ENCODE measurements at places on chromosomes 13 and 19.

DNA sequence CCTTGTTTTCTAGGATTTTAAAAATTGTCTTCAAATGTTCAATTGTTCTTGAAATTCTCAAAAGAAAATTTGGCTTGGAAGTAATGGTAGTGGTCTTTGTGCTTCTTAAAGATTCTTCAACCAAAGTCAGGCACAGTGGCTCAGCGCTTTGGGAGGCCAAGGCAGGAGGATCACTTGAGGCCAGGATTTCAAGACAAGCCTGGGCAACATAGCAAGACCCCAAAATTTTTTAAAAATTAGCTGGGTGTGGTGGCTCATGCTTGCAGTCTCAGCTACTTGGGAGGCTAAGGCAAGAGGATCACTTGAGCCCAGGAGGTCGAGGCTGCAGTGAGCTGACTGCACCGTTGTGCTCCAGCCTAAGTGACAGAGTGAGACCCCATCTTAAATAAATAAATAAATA is 153.5 kb upstream of the ZNF507 start:
- DNase-seq = no peak

DNA sequence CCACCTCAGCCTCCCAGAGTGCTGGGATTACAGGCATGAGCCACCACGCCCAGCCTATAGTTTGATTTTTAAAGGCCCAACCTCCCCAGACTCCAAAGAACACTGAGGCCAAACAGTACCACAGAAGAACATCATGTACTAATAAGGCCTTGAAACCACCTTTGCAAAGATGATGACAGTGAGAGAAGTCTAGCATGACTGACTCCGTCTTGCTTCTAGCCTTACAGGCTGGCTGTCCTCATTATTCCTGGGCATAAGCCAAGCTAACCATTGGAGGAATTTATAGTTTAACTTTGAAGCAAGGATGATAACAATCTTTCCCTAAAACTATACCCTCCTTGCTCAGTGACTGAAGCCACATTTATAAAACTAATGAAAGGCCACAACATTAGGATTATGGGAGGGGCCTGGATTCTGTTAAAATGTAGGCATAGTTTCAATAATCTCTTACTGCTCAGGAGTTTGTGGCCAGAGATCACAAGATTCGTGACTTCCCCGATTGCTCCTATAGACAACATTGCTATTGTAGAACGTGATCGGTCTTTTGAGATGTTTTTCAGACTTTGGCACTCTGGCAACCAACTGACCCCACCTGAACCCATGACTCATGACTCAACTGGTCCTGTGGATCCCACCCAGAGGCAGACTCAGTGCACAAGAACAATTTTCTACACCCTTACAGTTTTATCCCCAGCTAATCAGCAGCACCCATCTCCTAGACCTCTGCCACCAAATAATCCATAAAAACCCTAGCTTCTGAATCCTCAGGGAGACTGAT is 17.6 kb downstream of the GPR42 start:
- DNase-seq = no peak

DNA sequence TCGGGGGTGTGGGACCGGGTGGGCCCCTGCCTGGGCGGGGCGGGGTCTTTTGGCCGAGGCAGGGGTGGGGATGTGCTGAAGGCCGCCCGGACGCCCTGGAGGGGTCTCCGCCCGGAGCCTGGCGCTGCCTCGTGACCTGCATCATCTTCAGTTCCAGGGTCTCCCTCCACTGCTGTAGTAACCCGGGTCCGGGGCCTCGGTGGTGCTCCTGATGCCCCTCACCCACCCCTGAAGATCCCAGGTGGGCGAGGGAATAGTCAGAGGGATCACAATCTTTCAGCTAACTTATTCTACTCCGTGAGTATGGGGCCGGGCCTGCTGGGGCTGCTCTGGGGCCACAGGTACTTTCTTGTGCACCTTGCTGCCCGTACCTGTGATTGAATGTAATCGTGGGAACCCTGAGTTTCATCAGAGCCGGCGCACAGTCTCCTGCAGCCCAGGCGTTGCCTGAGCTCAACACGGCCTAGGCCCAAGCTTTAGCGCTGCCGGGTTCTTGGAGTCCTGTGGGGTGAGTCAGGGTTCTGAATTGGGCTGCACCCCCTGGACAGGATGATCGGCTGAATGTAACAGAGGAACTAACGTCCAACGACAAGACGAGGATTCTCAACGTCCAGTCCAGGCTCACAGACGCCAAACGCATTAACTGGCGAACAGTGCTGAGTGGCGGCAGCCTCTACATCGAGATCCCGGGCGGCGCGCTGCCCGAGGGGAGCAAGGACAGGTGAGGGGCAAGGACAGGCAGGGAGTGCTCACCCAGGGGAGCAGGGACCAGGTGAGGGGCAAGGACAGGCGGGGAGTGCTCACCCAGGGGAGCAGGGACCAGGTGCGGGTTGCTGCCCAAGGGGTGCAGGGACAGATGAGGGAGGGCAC is 10.5 kb downstream of the PEAK3 start:
- DNase-seq = no peak

GRCh38 chr13:80400865-80401426 is 60.0 kb upstream of the SPRY2 start:
- no peak for DNase-seq

DNA sequence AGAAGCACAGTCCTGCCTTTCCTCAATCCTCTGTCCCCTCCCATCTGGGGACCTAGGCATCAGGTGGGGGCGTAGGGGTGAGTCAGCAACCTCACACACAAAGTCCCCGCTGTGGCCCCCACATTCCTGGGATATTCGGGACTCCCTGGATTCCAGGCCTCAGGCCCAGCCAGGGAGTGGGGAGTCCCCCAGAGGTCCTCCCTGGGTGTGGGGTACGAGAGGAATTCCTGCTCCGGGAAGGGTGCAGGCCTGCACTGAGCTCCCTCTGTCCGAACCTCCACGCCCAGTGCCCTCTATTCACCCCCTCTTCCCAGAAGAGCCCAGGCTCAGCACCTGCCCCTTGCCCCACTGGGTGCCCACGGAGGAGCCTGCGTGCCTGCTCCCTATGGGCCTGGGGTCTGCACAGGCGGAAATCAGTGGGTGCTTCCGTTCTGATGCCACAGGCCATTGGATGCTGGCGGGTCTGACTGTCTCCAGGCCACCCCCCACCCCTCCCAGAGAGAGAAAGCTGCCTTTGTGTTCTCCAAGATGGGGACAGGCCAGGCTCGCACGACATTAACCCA is 3.4 kb downstream of the CADM4 start:
- no peak for DNase-seq

DNA sequence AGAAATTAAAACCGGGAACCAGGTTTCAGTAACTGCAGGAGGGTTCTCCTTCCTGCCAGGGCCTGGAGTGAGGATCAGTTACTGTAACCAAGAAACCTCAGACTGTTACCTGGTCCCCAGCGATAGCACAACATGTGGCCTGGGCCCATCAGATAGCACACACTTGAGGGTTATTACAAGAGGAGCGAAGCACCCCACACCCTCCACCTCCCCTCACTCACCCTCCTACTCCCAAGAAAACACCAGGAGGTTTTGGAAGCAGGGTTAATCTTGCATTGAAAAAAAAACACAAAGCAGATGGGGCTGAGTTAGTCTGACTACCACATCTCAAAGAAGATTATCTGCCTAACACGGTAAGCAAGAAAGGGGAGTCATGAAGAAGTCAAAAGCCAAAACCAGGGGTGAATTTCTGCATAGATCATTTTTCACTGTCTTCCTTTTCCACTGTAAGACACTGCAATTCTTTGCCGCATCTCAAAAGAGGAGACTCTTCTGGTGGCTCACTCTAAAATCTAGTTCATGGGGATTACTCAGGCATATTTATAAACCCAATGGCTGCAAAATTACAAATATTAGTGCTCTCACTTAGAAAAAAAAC is 75.9 kb upstream of the DOCK9 start:
- peak; percentile 13 for DNase-seq

GRCh38 chr19:12802267-12803106 is 618 bp downstream of the THSD8 start:
- no peak for DNase-seq

- DNase-seq = no peak
These were observed 1.9 kb downstream of the TMEM145 start for GRCh38 chr19:42315024-42315423.

DNA sequence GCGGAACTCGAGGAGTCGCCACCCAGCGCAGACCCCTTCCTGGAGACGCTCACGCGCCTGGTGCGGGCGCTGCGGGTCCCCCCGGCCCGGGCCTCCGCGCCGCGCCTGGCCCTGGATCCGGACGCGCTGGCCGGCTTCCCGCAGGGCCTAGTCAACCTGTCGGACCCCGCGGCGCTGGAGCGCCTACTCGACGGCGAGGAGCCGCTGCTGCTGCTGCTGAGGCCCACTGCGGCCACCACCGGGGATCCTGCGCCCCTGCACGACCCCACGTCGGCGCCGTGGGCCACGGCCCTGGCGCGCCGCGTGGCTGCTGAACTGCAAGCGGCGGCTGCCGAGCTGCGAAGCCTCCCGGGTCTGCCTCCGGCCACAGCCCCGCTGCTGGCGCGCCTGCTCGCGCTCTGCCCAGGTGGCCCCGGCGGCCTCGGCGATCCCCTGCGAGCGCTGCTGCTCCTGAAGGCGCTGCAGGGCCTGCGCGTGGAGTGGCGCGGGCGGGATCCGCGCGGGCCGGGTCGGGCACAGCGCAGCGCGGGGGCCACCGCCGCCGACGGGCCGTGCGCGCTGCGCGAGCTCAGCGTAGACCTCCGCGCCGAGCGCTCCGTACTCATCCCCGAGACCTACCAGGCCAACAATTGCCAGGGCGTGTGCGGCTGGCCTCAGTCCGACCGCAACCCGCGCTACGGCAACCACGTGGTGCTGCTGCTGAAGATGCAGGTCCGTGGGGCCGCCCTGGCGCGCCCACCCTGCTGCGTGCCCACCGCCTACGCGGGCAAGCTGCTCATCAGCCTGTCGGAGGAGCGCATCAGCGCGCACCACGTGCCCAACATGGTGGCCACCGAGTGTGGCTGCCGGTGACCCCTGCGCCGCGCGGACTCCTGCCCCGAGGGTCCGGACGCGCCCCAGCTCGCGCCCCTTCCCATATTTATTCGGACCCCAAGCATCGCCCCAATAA is 2.3 kb downstream of the AMH start:
- DNase-seq = no peak

DNA sequence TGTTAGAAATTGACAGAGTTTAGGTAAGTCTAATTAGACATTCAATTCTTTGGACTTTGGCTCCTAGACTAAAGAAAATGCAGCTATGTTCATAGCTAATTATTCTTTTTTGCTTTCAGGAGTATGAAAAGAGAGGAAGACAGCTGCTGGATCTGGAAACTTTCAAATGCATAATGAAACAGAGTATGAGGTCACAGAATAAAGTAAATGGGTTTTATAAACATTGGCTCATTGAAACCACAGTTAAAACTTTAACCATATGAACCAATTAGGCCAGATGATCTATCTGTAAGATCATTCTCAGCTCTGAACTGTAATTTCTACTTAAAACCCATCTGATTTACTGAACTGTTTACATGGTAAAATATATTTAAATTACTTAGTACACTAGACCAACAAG is 82.7 kb downstream of the TEX26 start:
- DNase-seq = no peak

DNA sequence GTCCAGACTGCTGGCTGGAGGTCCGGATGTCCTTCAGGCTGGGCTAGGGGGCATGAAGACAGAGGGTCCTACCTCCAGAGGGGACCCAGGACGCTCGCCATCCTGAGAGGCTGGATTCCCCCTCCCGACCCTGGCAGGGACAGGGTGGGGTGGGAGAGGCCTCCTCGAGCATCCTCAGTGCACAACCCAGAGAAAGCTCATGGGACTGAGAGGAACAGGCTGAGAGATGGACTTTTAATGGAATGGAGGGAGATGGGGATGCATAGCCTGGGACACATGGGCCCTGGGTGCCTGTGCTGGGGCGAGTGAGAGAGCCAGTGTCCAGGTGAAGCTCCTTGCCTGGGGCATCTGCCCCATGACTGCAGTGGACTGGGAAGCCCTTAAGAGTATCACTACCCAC is 3.1 kb downstream of the ACTL9 start:
- no peak for DNase-seq

- no peak for DNase-seq
These were observed 257.2 kb downstream of the FOXO1 start for GRCh38 chr13:40409278-40409677.

DNA sequence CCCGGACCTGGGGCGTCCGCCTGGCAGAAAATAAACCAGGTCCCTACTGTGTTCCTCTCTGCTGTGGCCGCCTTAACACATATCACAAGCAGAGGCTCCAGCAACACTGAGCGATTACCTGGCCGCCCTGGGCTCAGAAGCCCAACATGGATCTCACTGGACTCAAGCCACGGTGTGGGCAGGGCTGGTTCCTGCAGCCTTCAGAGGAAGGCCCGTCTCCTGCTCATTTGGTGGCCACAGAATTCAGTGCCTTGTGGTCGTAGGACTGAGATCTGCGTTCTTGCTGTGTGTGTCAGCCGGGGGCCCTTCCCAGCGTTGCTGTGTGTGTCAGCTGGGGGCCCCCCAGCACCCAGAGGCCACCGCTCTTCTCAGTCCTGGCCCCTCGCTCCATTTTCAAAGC is 30.2 kb downstream of the C2CD4C start:
- no peak for DNase-seq

- no peak for DNase-seq
These were observed 334.1 kb downstream of the NDFIP2 start for GRCh38 chr13:79815041-79815440.

DNA sequence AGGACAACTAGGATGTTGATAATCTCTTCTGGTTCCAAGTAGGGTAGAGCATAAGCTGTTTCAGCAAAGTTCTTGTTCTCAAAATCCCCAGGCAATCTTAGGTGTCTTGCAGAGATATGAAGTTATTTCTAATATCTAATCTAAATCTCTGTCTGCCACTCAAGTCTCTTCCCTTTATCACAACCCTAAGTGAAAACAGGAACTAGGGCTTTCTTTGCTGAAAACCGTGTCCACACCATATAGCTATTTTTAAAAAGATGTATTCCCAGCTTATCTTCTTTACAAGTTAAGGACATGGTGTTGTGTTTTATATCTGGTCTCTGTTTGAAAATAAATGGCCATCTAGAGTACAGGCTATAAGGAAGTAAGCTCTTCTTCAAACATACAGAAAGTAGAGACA is 11.3 kb upstream of the RNASEH2B start:
- no peak for DNase-seq

GRCh38 chr19:12665281-12665573 is 1.3 kb downstream of the MAN2B1 start:
- peak; percentile 70 for DNase-seq
